ENCODE measurements at places on chromosomes 11 and 22.

DNA sequence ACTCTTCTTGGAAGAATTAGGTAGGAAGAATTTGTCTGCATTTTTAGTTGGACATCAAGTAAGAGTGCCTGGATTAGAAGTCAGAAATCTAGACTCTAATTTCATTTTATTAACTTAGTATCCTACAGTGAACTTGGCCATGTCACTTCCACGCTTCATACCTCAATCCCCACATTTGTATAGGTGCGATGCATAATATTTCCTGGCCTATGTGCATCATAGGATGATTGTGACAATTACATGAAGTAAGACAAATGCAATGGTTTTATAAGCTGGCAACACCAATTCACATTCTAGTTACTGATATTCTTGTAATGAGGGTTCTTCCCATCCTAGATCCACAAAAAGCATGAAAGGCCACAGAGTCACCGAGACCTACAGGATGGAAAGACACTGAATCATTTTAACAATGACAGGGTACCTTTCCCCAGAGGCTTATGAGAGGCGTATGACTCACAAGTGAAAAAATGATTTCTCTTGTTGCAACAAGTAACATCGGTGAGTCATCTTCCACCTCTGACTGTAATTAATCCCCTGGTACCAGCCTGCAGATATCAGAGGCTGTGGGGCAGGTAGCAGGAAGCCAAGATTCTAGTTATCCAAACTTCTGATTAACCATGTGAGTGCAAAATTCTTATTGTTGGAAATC is 56.0 kb upstream of the OR5AK2 start:
- no peak for DNase-seq

- peak; percentile 88 for DNase-seq
Measured at GRCh38 chr11:65576867-65577755, 1.3 kb downstream of the EHBP1L1 start.

DNA sequence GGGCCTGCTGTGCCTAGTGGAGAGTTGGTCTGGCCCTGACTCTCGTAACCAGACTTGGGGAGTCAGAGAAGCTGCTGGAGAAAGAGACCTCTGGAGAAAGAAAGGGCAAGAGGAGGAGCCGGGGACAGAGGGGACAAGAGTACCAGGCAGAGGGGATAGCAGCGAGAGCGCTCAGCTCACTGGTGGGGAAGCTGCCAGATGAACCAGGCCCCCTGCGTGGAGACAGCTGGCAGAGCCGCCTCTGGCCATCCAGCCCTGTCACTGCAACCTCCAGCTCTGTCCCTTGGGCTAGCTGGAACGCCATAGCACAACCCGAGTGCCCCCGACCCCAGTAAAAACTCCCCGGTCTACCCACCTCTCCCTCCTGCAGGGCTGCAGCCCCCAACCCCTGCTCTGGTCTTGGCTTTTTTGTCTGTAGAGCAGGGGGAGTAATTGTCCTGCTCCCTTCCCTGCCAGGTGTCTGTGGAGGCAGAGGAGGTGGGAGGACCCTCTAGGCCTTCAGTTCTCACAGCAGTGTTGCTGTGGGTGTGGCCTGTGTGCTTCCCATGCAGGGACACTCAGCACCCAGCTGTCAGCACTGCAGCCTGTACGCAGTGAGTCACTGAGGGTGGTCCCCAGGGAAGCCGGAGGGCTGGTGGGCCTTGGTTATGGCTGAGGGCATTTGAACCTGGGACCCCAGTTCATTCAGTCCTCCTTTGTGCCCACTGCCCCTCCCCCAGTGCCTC is 4.8 kb upstream of the SUN2 start:
- DNase-seq: peak; percentile 56

- peak; percentile 55 for DNase-seq
Measured at GRCh38 chr22:23516304-23516703, 63.8 kb downstream of the IGLL1 start.

DNA sequence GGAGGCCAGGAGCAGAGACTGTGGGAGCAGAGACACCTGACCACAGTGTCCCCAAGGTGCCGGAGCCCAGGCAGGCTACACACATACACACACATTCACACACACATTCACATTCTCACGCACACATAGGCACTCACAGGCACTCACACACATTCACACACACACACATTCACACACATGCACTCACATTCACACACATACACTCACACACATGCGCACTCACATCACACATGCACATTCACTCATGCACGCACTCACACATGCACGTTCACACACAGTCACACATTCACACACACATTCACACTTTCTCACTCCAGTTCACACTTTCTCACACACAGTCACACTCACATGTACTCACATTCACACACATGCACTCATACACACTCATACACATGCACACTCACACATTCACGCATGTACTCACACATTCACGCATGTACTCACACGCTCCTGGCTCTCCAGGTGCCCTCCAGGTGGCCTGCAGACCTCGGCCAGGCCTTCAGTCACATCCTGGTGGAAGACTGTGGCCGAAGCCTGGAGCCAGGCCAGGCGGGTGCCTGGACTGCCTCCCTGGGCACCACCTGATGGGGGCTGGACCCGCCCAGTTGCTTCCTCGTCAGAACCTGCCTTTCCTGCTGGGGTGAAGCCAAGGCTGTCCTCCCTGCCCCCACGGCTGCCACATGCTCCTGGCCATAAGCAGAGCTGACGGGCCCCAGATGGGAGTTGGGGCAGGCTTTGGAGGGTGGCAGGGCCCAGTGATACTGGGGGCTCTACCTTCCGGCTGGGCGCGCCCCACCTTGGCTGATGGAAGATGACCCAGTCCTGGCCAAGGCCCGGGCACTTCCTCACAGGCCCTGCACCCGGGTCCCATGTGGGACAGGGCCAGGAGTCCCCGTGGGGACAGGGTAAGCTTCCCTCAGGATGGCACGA is 89.5 kb downstream of the WNT7B start:
- peak; percentile 30 for DNase-seq

DNA sequence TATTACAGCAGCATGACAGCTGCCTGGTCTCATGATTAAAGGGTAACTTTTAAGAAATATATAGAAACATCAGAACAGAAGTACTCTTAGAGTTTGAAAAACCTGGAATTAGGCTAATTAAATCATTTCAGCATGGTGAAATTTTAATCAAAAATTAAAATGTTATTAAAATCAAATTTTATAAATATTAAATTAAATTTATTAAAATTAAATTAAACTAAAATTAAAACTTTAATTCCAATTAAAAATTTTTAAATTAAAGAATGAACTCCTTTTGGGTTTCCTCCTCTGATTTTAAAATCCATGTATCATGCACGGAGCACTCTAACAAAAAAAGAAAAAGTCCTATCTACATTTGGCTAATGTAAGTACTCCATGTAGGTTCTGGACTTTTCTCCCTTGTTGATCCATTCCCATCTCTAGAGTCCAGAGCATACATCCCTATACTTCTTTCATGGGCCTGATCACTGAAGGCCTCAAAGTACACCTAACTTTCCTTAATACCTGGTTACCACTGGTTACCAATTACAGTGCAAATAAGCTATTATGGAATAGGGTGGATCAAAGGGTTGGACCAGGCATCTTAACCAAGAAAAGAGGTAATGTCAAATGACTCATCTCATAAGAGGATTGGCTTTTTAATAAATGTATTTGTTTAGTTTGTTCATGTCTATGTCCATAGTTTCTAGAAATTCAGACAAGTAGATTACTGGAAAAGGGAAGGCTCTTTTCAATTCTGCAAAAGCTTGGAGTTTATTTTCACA is 48.4 kb upstream of the MUC15 start:
- DNase-seq: no peak

DNA sequence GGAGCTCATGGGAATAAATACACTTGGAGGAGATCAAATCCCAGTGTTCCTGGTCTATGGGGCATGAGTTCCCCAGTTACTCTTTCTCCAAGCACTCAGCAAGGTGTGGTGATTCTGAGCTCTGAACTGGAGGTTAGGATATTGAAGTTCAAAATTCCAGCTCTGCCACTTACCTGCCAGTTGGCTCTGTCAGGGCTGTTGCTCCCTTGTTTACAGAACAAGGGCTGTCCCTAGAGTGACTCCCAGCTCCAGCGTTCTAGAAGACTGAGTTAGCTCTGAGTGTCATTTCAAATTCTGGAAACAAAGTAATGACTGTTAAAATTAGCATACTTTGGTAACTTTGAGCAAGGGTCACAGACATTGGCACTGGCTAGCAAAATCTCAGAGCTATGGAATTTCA is 69.7 kb upstream of the ZBED5 start:
- DNase-seq: no peak

DNA sequence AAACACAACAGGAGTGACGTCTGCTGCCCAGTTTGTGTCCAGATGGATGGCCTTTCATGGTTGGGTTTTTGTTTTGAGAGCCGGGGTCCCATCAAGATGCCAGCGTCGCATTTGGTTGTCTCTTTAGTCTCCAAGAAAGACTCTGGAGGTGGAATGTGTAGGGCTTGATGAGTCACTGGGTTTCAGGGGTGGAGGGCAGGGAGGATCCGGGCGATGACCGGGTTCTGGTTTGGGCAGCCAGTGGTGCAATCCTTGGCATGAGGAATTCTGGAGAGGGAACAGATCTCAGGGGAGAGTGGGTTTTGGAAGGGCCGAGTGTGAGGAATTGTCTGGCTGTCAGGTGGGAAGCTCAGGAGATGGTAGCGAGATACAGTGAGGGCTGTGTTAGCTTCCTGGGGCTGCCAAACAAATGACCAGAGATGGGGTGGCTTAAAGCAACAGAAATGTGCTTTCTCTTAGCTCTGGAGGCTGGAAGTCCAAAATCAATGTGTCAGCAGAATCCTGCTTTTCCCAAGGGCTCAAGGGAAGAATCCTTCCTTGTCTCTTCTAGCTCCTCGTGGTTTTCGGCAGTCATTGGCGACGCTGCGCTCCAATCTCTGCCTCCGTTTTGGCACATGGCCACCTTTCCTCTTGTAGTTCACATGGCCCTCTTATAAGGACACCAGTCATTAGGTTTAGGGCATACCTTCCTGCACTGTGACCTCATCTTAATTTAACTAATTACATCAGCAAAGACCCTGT is 26.4 kb upstream of the PPFIA1 start:
- DNase-seq: no peak

GRCh38 chr11:105357764-105358163 is 218.2 kb upstream of the CARD18 start:
- DNase-seq: no peak

GRCh38 chr11:94785509-94785908 is 17.4 kb downstream of the AMOTL1 start:
- DNase-seq: no peak

GRCh38 chr11:2991452-2992233 is 486 bp downstream of the NAP1L4 start:
- peak; percentile 84 for DNase-seq

DNA sequence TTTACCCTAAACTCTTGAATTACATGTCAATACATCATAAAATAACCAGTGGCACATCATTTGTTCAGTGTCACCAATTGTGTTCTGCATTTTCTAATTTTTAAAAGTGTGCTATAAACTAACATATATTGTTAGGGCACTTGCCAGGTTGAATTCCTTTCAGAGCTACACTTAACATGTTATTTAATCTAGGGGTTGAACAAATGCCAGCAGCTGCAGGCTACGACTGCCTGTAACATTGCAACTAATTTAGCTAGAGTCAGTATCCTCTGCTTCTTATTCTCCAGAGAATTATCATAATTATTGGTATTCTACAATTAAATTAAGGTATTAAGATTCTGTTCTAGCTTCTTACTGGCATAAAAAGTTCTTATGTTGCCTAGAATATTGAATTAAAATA is 46.4 kb upstream of the ARHGAP42 start:
- DNase-seq: no peak

All from right cardiac atrium (tissue), 5 donors.